ENCODE measurements at places on chromosomes 7 and 10.

GRCh38 chr10:37289833-37290464 is 164.6 kb downstream of the ANKRD30A start:
- DNase-seq, result no peak

DNA sequence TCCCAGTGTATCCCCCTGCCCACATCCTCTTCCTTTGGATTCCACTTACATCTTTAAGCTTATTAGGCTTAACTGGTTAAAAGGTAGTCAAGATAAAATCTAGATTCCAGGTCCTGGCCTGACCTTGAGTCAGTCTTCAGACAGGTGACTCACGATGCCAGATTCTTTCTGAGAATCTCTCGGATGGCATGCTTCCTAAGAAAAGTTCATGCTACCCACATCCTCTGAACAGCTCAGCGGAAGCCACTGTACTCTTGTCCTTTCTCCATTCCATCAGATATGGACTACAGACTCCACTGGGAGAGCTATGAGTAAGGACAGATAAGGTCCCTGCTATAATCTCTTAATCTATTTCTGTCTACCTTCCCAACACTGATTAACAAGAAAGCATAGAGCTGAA is 43.4 kb downstream of the DNMBP start:
- no peak for DNase-seq

DNA sequence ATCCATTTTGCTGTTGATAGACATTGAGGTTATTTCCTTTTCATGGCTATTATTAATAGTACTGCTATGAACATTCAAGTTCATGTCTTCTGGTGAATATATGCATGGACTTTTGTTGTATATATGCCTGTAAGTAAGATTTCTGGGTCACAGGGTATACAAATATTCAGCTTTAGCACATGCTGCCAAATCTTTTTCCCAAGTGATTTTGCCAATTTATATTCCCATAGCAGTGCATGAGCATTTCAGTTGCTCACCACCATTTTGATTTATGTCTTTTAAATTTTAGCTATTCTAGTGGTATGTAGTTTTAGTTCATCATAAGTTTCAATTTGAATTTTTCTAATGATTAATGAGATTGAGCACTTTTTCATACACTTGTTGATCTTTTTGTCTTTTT is 59.9 kb downstream of the CALD1 start:
- DNase-seq, result no peak

DNA sequence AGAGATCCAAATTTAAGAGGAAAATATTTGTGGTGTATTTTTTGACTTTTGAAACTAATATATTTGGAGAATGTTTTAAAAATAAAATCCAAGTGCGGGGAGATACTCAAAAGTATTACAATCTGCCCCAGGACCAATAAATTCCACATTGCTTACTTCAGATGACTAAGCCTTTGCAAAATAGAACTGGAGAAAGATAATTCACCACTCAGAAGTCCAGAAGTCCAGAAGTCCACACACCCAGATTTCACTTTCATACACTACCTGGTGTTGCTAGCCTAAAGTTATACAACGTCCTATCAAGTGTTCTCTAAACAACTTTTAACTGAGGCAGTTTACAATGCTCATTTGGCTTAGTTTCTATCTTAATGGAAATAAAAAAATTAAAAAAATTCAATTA is 487.0 kb upstream of the SEMA3D start:
- no peak for DNase-seq

DNA sequence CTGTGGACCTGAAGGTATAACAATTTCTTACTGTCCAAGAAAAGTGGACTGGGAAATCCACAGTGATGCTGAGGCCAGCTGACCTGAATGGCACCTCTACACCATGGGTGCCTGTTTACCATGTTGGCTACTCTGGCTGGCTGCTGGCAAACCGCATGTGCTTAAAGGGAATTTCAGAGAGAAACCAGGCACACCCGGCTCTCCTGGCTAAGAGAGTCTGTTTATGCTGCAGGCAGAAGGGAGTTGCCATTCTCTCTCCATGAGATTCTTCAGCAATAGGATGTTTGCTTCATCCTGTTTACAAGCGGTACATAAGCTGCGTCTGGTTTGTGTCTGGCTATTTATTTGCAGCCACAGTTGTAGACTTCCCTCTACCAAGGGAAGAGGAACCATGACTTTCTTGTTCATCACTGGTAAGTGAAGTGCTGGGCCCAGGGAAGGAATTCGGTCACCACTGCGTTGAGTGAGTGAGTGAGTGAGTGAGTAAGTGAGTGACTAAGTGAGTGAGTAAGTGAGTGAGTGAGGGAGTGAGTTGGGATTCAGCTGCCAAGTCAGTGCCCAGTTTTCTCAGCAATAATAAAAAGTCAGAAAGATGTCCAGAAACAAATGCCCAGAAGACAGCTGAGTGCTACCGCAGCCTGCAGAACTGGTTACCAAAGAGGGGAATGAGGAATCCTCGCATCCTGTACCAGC is 90.4 kb downstream of the COBL start:
- no peak for DNase-seq

DNA sequence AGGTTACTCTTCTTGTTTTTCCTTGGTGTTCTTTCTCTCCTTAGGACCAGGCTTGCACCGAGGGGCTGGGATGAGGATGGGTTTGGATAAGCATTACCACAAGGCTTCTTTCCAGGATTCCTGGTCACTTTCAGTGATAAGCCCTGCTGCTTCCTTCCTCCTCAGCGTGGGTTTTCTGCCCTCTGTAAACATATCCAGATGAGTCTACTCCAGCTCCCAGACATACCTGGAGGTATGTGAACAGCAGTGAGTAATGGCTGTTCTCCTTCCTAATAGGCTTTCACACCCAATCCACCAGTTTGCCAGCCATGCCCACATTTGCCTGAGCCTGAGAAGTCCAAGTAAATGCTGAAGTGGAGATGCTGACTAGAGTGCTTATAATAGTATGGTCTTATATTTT is 229.8 kb upstream of the YAE1 start:
- no peak for DNase-seq

DNA sequence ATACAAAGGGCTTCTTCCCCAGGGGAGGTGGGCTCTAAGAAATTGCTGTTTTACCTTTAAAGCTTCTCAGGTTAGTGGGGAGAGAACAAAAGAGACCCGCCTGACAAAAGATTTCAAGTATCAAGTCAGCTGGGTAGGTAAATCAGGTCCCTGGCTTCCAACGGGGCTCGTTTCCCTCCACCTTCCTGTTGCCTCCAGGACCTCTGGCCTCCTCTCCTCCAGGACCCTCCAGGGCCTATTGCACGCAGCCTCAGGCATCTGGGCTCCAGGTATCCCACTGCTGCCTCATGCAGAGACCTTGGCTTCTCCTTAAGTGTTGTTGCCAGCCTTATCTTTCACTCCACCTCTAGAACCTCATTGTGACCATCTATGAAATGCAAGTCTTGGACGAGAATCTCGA is 2.9 kb downstream of the BNIP3 start:
- DNase-seq, result no peak

DNA sequence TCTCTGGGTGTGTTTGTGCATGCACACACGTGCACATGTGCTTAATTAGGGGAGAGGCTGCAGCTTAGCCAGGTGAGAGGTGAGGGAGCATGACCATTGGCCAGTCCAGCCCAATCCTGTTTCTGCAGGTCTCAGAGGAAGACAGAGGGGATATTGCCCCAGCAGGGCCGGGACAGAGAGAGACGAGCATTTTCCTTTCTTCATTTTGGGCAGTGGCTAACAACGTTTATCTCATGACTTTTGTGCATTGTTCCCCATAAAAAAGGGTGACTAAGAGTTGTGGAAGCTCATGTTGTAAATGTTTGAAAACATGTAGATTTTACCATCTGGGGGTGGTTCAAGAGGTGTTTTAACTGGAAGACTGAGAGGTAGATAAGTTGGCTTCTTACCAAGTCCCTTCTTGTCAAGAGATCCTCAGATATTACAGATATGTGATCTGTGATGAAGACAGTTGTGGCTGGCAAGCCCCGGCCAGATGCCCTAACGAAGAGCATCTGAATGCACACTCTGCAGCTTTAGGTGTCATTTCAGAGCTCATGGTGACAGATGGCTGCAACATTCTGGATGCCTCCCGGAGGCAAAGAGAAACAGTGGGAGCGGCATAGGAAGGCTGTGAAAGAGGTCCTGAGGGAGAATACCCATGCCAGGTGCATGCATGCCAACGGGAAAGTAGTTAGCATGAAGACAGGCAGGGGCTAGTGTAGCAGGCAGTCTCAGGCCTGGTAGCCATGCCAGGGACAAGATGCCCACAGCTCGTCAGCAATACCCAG is 16.7 kb upstream of the DMBT1 start:
- no peak for DNase-seq

DNA sequence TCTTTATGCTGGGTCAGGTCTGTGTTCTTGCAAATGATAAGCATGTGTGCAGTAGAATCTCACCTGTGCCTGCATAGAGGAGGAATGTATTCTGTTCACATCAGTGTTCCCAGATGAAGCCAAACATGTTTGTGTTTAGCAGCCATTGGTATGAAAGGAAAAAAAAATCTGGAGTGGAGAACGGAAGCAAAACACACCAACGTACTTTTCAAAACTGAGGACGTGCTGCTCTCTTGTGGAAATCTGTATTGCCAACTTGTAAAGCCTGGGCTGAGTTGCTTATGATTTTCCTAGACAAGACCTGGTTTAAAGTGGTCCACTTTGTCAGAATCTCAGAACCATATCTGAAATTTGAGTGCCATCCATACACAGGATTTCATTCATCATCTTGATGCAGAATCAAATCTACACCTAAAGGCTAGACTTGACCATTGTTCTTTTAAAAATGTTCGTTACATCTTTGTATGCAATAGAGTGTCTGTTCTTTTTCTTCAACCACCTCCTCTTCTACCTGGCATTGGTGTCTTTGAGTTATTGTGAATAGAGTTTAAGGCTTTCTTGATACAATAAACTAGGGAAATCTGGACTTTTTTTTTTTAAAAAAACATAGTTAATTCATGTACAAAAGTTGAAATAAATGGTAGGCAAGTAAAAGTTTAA is 367.7 kb downstream of the PHF14 start:
- no peak for DNase-seq

DNA sequence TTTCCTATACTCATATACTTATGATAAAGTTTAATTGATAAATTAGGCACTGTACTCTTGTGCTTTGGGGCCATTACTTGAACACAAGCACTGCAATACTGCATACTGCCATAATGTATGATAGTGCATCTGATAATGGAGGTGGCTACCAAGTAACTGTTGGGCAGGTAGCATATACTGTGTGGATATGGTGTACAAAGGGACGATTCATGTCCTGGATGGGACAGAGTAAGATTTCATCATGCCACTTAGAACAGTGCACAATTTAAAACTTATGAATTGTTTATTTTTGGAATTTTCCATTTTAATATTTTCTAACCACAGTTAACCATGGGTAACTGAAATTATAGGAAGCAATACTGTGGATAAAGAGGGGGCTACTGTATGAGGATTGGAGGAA is 38.9 kb downstream of the AKAP9 start:
- DNase-seq, result no peak

- no peak for DNase-seq
Observed at GRCh38 chr7:120990468-120991118, 2.1 kb downstream of the CPED1 start.

GRCh38 chr10:31926765-31927564 is 1.7 kb downstream of the ARHGAP12 start:
- DNase-seq, result no peak

DNA sequence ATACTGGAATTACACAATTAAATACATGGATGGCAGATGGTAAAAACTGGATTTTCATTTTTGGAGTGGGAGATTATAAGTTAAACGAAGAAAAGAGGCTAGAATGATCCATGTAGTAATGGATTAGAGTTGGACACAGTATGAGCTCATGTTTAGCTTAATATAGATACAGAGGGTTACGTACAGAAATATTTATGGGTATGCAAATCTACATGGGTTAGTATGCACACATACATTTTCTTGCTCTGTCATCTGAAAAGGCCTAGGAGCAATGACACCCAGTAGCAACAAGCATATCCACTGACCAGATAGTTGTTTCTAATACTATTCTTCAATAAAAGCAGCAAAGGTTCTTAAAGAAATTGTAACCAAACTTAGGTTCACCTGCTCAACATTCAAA is 366.4 kb downstream of the SEMA3D start:
- DNase-seq, result no peak

GRCh38 chr10:59465088-59465487 is 102.7 kb upstream of the FAM13C start:
- DNase-seq, result no peak

- DNase-seq, result no peak
Observed at GRCh38 chr10:77635402-77636227, 2.0 kb downstream of the KCNMA1 start.

- DNase-seq, result no peak
Observed at GRCh38 chr7:73482746-73483145, 39.3 kb downstream of the BAZ1B start.

DNA sequence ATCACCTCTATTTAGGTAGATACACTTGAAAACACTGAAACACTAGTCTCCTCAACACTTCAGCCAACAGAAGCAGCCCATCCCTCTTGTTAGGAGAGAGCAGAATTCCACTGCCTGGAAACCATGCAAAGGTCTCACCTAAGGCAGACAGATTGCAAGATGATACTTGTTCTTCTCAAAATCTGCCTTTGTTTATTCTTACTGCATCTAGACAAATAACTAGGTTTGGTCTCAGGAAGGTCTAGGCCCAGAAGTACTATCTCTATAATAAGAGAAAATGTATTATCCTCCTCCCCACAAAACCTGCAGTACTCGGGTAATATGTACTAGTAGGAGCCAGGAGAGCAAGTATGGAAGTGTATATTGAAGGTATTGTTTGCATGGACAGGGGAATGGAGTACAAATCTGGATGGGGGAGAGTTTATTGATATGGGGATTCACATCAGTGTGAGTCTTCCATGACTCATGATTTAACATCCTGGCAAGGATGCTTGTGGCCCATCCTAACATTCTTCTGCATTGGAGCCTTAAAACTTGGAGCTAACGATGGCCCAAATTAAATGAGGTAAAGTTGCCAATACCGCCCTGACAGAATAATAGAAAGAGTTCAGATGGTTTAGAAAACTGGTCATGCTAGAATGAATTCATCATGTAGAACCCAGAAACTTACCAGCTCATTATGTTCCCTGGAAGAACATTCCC is 109.2 kb downstream of the EPC1 start:
- DNase-seq, result no peak

DNA sequence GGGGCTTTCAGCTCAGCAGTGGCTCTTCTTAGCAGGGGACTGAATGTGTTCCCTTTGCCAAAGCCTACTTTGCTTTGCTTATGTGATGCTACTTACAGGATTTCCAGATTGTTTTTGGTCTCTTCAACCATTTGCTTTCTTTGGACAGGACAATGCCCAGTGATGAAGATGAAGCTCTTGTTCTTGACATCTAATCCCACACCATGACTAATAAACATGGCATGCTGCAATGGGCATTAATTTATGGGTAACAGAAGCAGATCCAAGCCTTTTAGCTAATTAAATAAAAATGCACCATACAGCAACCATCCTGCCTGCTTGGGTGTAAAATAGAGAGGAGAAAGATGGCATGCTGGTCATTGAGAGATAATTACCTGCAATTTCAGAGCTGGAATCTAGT is 175.5 kb upstream of the ITGB1 start:
- DNase-seq, result no peak

- DNase-seq, result peak; percentile 92
Observed at GRCh38 chr7:99558306-99559174, at the start of gene ZNF655. ZNF655 (plus strand) TSS chr7:99558642; CDS start chr7:99560560, 1,918 bp downstream.
